HuH-7.5 (cell line): ENCODE measurements at places on chromosomes 13 and 19.

- DNase-seq: no peak
Measured at GRCh38 chr19:51294211-51294976, 17.1 kb upstream of the IGLON5 start.

DNA sequence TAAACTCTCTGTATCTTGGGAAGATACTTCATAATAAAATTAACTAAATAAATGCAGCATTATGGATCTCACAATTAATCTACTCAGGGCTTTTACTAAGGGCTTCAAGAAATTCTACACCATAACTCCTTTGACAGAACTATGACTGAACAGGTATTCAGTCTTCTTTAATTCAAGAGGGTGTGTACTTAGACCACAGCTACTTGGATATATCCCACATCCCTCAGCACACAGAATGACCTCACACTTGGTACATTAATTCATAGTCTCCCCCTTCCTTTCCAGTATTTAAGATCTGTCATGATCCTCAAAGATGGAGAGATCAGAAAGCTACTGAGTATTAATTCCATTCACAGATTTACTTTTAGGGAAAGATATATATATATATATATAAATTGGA, 11.6 kb downstream of the DIAPH3 start:
- no peak for DNase-seq

GRCh38 chr19:18074192-18074591, 12.5 kb downstream of the IL12RB1 start:
- no peak for DNase-seq

- DNase-seq: no peak
Measured at GRCh38 chr19:33129901-33130300, 2.0 kb upstream of the WDR88 start.

GRCh38 chr19:7883796-7884570, 4.3 kb upstream of the LRRC8E start:
- no peak for DNase-seq

GRCh38 chr13:25963674-25964073, 88.1 kb downstream of the SHISA2 start:
- no peak for DNase-seq

DNA sequence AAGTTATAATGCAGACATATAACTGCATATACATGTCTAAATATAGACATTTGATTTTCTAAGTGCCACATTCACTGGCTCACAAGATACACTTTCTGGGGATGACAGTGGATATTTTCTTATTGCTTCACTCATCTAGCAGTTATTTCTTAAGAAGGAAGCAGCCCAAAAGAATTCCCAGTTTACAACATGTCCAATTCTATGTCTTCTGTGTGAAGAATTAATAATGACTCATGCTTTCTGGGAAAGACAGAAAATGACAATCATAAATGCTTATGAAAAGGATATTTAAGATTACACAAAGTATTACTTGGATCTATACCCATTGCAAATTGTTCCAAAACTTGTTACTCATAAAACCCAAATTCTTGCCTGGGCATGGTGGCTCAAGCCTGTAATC, 543.4 kb downstream of the SUCLA2 start:
- DNase-seq: no peak

- DNase-seq: peak; percentile 65
Measured at GRCh38 chr19:14073925-14074838, 1.6 kb downstream of the MISP3 start.

DNA sequence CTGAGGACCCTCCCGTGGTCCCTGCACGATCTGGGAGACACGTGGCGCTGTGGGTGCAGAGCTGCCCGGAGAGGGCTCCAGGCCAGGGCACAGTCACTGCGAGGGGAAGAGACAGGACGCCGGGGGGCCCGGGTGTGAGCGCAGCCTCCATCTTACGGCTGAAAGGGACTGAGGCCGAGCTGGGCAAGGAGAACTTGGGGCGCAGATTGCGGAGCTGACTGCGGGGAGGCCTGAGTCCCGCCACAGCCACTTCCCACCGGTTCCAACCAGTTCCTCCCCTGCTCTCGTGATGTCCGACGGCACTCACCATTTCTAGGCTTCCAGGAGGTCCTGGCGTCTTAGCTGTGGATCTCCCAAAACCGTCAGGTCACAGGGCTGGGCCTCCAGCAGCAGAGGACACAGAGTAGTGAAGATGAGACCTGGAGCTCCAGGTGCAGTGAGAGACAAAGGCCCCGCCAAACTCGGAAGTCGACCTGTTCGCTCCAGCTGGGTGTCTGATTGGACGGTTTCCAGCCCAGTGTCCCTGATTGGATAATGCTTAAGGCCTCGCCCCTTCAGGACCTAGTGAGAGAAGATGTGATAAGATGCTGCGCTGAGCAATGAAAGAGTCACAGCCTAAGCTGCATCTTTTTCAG, 4.8 kb upstream of the ZNF253 start:
- no peak for DNase-seq

GRCh38 chr13:89846926-89847585, 1500.4 kb upstream of the MIR17HG start:
- DNase-seq: no peak

DNA sequence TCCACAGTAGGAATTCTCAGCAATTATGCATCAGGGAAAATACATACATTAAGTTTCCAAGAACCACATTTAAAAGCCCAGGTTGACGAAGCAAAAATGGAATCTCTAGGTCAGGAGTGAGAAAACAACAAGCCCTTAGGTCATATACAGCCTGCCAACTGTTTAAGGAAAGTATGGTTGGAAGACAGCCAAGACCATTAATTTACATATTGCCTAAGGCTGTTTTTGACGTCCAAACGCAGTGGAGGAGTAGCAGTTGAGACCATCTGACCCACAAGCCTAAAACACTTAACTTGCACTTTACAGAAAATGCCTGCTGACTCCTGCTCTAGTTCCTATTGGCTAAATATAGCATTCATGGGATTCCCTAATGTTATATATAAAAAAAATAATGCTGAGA, 299.0 kb downstream of the ITGBL1 start:
- no peak for DNase-seq

GRCh38 chr13:61722119-61722518, 306.5 kb upstream of the PCDH20 start:
- DNase-seq: no peak

GRCh38 chr13:59144700-59145099, 1019.0 kb downstream of the DIAPH3 start:
- DNase-seq: no peak

GRCh38 chr13:71828564-71828963, 38.4 kb downstream of the DACH1 start:
- no peak for DNase-seq

DNA sequence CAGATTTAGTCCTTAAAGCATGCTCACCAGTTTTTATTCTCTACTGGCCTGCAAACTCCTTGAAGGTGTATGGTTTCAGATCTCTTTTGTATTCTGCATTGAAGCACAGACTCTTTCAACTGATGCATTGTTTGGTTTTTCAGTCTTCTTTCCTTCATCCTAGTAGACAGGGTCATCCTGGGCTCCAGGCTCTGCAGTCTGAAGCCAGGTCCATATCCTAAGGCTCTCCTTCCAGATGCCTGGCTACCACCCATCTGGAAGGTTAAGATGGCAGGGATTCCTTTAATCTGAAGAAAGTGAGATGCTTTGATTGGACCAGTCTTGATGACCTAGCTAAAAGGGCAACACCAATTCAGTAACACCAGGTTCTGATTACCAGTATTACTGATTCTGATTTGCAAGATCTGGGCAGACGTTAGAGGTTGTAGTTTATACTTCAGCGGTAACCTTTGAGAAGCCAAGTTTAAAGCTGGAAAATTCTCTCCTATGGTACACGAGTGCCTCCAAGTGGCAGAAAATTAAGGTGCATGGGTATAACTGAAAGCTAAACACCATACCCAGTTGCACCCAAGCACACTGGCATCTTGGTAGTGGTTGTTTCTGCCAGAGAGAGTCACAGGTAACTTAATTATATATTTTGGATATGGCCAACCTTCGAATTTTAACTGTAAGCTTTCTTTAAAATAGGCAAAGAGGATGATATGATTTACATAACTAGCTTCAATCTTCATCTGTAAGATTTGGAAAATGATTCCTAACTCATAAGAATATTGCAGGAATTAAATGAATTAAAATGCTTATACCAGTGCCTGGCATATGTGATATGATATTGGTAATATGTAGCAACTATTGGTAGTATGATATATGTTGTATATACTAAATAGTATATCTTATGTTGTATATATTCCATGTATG, 1651.9 kb upstream of the MIR17HG start:
- DNase-seq: peak; percentile 6

DNA sequence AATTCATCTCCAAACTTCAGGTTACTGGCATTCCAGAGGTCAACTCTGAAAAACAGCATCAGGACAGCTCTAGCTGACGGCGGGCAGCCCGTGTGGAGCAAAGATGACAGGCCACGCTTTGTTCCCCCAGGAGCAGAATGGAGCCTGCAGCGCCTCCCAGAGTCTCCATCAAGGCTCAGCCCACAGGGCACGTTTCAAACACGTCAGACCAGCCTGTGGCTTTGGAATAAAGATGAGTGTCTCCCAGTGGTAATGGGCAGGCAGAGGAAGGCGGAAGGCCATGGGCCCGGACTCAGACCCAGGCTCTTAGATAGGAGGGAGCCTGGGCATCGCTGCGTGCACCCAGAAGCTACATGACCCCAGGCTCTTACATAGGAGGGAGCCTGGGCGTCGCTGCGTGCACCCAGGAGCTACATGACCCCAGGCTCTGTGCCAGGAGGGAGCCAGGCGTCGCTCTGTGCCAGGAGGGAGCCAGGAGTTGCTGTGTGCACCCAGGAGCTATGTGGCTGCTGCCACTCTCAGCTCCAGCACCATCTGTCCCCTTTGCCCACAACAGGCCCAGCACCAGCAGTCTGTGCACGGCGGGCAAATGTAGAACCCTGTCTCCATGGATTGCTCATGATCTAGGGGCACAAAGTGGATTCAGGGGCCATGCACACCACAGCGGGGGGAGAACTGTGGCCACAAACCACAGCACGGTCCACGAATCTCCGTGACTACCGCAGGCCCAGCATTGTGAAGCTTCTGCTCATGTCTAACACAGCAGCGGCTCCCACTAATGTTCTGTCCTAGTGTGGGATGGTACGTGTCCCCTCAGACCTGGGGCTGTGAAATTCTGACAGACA, 47.8 kb upstream of the C13orf46 start:
- DNase-seq: no peak

GRCh38 chr19:2060884-2061494, 9.9 kb upstream of the MKNK2 start:
- DNase-seq: peak; percentile 74

GRCh38 chr19:54670576-54671357, 8.0 kb downstream of the LILRB4 start:
- DNase-seq: no peak

DNA sequence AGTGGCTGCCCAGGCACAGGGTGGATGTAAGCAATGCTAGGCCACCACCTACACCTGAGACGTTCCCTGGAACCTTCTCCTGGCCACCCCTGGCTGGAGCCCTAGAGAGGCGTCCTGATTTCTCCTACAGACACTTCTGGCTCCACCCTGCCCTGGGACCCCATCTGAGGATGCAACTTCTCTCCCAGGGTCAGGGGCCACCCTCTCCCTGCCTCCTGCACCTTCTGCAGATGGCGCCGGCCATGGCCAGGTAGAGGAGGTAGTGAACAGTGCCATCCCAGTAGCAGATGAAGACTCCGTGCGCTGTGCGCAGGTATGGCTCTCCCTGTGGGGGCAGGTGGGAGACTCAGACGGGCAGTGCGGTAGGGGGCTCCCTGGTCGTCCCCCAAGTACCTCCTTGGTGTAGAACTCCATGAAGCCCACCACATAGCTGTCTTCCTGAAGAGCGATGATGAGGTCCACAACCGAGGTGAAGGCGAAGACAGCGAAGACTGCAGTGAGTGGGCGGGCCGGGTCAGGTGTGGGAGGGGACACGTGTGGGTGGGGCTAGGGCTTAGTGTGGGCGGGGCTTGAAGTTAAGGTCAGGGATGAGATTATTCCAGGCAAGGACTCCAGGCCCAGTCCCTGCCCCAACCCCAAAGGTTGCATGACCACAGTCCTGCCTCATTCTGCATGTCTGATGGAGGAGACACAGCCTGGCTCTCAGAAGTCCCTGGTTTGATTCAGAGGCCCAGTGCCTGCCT, 3.0 kb downstream of the TM6SF2 start:
- DNase-seq: no peak

- DNase-seq: no peak
Measured at GRCh38 chr19:15260939-15261338, 28.7 kb upstream of the EPHX3 start.

DNA sequence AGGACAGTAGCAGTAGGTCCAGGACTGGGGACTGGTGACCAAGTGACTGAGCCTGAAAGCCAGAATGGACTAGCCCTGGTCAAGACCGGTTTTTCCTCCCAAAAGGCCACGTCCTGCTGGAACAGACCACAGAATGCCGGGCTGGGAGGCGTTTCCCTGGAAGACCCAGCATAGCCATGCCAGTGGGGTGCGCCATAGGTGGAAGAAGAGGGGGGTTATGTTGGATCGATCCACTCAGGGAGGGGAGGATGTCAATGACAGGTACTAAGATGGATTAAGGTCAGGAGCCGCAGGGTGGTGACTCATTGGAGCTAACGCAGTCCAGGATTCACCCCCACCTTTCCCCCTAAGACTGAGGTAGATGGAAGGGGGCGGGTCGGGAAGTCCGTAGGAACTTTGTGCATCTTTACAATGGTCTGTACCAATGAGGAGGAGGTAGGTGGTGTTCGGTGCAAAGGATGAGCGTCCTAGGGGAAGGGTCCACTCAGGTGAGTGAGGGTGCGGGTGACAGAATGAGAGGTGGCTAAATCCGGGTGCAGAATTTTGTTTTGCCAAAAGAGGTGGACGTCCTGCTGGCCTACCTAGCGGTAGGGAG, 21.0 kb downstream of the VASP start:
- no peak for DNase-seq

DNA sequence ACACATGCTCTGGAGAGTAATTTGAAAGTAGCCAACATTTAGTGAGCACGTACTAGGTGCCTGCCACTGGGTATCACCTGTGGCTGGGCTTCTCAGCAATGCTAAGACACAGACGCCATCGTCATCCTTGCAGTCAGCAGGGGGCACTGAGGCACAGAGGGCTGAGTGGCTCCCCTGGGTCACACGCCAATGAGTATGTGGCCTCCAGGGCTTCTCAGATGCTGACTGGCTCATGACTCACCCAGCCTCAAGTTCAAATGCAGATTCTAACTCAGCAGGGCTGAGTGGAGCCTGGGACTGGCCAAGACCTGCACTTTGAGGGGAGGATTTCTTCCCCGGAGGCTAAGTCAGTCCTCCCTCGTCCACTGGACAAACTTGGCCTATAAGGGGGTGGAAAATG, 115.1 kb upstream of the CACNA1A start:
- DNase-seq: no peak

DNA sequence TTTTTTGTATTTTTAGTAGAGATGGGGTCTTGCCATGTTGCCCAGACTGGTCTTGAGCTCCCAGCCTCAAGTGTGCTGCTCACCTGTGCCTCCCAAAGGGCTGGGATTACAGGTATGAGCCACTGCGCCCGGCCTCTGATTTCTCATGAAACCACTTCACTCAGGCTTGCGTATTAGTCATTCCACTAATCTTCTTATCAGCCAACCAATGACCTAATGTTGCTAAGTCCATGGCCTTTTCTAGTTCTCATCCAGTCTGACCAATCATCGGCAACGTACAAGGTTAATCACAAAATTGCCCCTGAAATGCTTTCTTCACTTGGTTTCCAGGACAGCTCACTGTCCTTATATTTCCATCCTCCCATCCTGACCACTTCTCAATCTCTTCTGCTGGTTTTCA, 605.3 kb upstream of the SLC10A2 start:
- DNase-seq: no peak

GRCh38 chr13:112014857-112015256, 52.1 kb upstream of the SOX1 start:
- no peak for DNase-seq

GRCh38 chr13:29613101-29613500, 17.6 kb upstream of the SLC7A1 start:
- no peak for DNase-seq
